ENCODE measurements at places on chromosomes 5 and 9.
A peak's percentile ranks its signal among the peaks of the same experiment; 100 is the strongest.

DNA sequence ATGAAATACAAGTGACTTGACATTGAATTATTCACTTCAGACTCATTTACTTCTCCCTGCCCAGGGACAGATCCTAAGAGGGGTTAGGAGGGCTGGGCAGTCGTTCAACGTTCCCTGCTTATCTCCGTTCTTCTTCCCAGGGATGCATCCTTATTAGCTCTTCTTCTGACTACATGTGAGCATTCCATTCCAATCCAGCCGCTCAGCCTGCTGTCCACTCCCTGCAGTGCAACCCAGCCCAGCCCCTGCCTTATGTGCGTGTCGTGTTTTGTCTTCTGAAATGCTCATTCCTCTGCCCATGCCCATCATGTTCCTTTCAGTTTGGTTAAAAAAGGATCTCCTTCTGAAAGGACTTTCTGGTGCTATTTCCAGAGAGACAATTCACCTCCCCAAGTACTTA is 64.7 kb upstream of the PALM2AKAP2 start:
- no peak for DNase-seq

DNA sequence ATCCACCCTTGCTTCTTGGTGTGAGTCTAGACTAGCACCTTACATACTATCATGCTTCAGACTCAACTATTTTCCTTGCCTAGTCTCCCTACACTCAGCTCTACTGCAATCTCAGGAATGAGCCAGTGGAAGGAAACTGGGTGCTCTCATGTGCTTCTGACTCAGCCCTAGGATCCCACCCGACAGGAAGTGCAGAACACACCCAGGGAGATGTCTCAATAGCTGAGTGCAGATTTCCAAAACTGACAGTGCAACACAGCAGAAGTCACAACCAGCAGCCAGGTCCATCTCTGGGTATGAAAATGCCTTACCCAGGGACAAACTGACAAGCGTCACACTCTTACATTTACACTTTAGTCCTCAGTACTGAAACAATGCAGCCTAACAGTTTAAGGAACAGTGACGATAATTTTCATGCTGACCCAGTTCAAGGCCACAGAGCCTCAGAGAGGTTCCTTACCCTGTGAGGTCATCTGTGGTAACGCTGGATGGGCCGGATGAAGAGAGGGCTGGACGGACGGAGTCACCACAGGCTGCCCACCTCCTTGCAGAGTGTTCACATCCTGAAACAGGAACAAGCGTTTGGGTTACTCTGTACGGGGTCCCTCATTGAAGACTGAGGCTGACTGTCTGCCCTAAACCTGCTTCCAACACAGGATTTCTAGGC is 33.0 kb downstream of the FKBP15 start:
- DNase-seq, result no peak

GRCh38 chr5:55509796-55510522 is 24.8 kb downstream of the PLPP1 start:
- no peak for DNase-seq

GRCh38 chr9:111356481-111357244 is 26.6 kb upstream of the OR2K2 start:
- DNase-seq, result no peak

DNA sequence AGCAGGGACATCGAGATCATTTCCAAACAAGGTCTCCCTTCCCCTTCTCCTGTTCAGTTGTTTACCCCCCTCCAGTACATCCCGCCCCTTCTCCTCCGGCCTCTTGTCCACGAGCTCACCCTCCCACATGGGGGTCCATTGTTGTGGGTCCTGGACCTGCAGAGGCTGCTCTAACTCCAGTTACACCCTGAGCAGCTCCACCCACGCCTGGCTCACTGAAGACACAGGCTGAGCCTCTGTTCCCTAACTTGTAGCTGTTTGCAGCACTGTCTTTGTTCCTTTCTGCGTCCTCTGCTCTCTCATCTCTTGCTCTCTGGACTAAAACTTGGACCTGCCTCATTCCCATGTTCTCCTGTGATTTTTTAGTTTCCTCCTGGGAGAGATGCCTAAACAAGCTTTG is 377.5 kb downstream of the MED10 start:
- no peak for DNase-seq

DNA sequence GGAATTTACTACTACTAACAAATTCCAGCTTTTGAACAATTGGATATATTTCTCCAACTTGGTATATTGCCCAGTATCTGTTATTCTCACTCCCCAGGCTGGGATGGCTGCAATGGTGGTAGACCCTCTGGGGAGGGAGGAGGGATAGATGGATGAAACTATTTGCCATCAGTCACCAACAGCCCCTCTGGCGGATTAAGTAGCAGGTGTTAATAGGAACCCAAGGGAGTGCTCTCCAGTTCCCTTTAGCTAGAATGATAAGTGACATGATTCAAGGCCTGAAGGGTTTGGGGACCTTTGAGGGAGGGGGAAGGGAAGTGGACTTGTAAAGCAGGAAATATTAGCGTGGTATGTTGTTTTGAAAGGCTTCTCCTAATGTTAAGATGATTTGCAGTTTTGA is 824.0 kb upstream of the ARRDC3 start:
- DNase-seq, result no peak

DNA sequence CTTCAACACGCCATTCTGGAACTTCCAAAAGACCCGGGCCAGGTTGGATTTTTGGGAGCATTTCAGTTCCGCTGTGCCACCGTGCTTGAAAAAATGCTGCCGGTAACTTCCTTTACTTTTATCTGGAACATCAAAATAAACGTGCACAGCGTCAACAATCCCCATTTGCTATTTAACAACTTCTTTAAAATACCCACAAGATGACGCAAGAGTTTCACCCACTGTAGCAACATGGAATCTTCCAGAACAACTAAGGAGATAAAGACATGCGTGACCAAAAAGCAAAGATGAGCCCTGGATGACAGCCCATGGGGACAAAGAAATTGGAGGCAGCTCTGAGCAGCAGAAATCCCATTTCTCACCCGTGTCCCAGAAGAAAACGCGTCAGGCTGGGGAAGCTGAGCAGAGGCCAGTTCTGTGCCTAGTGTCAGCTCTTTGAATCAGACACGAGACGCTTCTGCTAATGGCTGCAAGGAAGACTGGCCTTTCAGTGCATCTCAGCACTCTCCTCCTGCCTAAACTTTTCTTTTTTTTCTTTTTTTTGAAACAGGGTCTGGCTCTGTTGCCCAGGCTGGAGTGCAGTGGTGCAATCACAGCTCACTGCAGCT is 61.3 kb downstream of the SECISBP2 start:
- DNase-seq, result no peak

DNA sequence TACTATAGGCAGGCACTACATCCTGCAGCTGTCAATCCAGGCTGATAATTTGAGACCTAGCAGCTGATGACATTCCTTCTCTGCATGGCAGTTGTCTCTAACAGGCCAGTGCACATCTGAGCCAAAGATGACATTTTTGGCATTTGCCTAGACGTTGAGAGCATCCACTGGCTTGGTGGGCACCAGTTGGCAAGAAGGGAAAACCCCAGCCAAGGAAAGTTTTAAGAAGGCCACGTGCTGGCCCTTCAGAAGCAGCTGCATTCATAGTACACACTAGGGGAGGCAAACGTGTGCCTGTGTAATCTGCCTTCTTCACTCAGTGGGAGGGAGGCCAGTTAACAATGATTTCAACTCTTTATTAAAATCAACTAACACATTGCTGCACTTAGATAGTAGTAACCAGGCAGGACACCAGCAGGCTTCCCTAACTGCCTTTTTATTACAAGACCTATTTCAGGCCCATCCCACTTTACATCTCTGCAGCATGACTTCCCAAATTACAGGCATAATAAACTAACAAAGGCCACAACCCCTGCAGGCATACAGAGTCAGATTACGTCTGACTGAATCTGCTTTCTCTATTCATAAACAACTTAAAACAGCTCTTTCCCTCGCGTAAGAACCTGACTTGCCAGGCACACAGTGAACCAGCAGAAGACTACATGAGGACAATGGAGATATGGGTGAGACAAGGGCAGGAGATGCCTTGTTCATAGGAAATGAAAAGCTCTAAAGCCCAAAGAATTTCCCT is 576.3 kb downstream of the PDE4D start:
- DNase-seq, result peak; percentile 46

DNA sequence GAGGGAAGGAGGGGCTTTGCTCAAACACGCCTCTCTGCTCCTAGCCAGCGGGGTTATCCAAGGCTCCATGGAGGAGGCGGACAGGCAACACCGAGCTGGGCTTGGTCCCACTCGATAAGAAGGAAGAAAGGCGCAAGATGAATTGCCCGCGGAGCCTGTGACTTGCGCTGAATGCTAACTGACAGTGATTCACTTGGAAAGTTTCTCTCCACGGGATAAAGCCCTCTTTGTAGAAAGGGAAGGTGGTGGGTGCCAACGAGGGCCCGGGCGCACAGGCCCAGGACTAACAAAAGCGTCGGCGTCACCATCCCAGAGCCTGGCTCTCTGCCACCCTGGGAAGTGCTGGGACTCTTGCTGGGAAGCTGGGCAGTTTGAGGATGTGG is 76.0 kb downstream of the VAV2 start:
- DNase-seq, result no peak

DNA sequence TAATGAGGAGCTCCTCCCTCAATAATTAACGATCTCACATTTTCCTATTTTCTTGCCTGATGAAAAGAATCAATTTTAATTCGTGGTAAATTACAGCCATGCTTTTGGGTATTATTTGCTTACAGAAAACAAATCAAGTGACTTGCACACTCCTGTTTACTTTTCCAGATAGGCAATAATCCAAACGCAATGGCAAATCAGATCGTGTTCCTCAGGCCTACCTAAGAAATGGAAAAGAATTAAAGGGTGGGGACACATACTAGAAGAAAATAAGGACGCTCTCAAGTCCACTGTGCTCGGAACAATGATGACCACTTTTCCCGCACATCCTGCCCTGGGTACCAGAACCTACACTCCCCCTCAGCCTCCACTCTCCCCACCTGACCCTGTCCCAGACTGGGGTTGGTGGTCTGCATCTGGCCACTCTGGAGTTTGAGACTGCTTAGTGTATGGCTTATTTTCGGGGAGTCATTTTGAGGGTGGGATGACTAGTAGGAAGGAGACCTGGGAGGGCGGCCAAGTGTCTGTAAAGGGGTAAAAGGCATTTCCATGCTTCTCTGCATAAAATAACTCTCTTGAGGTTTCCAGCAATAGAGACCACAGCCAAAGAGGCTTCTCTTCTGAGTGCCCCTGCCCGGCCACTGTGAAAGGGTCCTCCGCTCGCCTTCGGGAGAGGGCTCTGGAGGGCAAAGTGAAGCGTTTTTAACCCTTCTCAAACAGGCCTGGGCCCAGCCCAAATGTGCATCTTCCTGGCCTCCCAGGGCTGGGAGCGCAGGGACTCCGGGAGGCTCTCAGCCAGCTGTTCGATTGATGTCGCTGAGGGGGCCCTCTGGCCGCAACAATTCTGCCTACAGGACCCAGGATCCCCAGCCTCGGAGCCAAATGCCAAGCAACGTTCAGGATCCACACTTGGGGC is 4.5 kb upstream of the OTP start:
- no peak for DNase-seq

DNA sequence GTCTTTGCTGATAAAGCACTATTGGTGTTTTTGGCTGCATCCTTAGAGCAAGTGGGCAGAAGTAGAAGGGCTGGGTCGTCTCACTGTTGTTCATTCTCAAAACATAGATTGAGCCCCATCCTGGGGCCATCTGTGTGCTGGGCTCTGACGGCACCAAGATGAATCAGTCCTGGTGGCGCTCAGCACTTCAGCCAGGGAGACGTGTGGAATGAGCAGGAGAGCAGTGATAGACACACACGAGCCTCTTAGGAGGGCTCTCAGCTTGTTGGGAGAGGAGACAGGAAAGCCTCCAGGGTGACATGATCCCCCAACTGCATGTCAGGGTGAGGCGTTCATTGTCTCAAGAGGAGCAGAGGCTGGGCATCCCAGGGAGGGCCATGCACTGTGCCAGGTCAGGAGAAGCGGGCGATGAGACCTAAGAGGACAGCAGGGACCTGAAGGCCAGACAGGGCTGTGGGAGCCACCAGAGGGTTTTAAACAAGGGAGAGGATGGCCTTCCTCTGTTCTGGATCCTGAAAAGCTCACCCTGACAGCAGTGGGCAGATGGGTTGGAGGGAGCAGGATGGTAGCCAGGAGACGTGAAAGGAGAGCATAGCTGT is 115.8 kb downstream of the DAB2IP start:
- no peak for DNase-seq

GRCh38 chr9:98175028-98175569 is 17.3 kb downstream of the CORO2A start:
- DNase-seq, result no peak

- DNase-seq, result no peak
These were observed 31.2 kb downstream of the PIK3R1 start for GRCh38 chr5:68246802-68247201.

- no peak for DNase-seq
These were observed 42.8 kb downstream of the NEURL1B start for GRCh38 chr5:172683645-172684471.

- no peak for DNase-seq
These were observed 3.1 kb downstream of the BSPRY start for GRCh38 chr9:113352411-113352810.

DNA sequence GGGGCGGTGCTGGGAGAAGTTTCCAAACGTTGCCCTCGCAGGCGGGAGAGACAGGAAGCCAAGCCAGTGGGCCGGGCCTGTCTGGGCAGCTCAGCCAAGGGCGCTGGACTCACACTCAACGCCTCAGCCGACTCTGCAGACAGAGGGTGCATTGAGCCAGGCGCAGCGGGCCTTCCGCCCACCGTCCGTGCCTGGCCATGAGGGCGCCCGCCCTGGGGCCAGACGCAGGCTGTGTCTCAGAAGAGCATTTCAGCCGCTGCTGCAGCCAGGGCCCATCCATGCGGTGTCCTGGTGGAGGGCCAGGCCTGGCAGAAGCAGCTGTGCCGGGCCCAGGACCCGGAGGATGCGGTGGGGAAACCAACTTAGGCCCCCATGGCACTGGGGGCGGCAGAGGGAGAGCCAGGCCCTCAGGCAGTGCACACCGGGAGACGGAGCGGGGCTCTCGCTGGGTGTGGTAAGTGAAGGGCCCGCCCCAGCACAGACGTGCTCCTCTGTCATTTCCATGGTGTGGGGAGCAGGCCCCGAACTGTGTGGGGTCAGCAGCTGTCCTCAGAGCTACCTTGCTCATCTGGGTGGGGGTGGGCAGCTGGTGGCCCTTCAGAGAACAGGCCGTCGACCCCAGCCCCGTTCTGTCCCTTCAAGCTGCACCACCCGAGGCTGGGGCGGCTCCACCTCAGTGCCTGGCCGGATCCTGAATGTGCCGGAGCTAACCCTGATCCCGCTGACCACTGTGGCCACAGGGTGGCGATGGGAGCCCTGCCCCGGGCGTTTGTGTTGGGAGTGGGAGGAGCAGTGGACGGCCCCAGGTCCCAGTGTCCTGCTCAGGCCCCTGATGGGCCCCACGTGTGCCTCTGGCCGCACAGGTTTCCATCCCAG is 18.0 kb downstream of the DNLZ start:
- no peak for DNase-seq

- no peak for DNase-seq
These were observed 810.4 kb upstream of the GRAMD2B start for GRCh38 chr5:125612776-125613175.

GRCh38 chr9:114303571-114303970 is 19.3 kb upstream of the ORM1 start:
- no peak for DNase-seq
